GF-D8 (cell line): ENCODE measurements at places on chromosomes 7 and 10.

- peak; percentile 66 for DNase-seq
Observed at GRCh38 chr10:68202960-68203353, 29.0 kb downstream of the ATOH7 start.

DNA sequence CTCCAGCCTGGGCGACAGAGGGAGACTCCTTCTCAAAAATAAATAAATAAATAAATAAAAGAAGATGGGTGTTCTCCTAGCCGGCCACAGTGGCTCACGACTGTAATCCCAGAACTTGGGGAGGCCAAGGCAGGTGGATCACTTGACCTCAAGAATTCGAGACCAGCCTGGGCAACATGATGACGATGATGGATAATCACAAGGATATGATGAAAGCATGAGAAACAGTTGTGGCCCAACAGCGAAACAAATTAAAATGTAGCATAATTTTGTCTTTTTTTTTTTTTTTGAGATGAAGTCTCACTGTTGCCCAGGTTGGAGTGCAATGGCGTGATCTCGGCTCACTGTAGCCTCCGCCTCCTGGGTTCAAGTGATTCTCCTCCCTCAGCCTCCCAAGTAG lies 12.9 kb downstream of the ZNF786 start:
- DNase-seq, result no peak

GRCh38 chr7:158740657-158741293 lies 36.2 kb upstream of the NCAPG2 start:
- DNase-seq, result no peak

- no peak for DNase-seq
Observed at GRCh38 chr10:24177636-24178035, 31.3 kb upstream of the KIAA1217 start.

GRCh38 chr7:80637911-80638765 lies at the start of gene CD36:
CD36 (plus strand) TSS chr7:80638642; CDS start chr7:80646741, 8,099 bp downstream.
- no peak for DNase-seq

DNA sequence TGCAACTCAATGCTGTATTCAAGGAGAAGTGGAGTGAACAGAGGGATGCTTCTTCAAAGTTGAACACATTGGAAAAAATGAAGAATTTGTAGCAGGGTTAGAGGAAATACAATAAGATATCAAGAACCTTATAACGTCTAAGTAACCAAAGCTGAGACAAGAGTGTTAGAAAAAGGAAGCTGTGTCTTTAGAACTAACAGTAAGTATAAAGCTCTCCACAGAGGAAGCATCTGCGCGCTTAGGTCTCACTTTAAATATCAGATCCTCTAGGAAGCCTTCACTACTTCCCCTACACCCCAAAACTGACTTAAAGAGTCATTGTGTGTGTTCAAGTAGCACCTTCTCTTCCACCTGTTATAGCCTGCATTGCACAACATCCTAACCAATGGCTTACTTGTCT lies 43.0 kb downstream of the CH25H start:
- peak; percentile 30 for DNase-seq

GRCh38 chr10:59829024-59829423 lies 75.8 kb upstream of the MRLN start:
- no peak for DNase-seq

- DNase-seq, result no peak
Observed at GRCh38 chr7:19119870-19120486, 2.5 kb upstream of the TWIST1 start.

- no peak for DNase-seq
Observed at GRCh38 chr10:132106431-132106830, 40.7 kb downstream of the JAKMIP3 start.

DNA sequence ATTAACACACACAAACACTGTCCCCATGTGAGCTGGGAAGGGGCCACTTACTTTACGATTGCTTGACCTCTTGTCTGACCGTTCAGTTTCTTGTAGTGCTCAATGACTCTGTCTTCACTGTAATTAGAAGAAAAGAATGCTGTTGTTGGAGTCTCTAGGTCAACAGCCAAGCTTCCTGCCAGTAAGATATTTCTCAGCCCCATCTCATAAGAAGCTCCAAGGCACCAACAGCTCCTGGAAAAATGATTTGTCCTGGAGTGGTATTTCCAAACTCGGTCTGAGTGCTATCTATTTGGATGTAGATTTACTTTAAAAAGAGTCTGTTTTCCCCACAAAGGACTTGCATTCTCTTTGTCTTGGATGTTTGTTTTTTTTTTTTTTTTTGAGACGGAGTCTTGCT lies 153.7 kb downstream of the PRPF18 start:
- no peak for DNase-seq

GRCh38 chr7:100563809-100564400 lies 9.8 kb downstream of the SAP25 start:
- no peak for DNase-seq

DNA sequence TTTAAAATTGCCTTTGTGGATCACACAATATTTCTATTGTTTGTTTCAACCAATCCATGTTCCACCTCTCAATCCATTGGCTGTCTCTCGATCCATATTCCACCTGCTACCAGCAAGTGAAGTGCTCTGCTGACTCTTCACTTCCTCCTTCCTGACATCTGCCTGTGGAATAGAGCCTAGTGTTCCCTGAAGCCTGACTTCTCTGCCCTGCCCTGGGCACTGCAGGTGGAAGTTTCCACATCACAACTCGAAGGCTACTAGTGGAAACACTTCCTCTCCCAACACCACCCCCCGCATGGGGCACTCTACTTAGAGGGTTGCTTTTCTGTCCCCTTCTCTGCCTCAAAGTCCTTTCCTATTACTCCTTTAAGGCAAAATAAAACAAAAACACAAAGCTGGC lies 563.8 kb upstream of the IGFBP3 start:
- no peak for DNase-seq

- DNase-seq, result no peak
Observed at GRCh38 chr10:14611968-14612693, 162.6 kb downstream of the FAM107B start.
